ENCODE measurements at places on chromosomes 12 and 14. TPM values are rescaled to one million over a fixed set of nuclear protein-coding genes. Genes with fewer than 3 reads are reported as not detected.

- H3K4me1 ChIP-seq: peaks cover 10% of the 10 kb centered on the region
- H3K27ac ChIP-seq: no peak overlapping the region
Observed at GRCh38 chr12:94763462-94763861, 113.1 kb upstream of the TMCC3 start.

GRCh38 chr12:63415357-63415756 is 252.9 kb downstream of the DPY19L2 start:
- peaks cover 4% of the 10 kb centered on the region for H3K27me3 ChIP-seq
- H3K27ac ChIP-seq: no peak overlapping the region
- H3K36me3 ChIP-seq: no peaks in the 10 kb centered on the region
- no peak overlapping the region for H3K4me3 ChIP-seq

DNA sequence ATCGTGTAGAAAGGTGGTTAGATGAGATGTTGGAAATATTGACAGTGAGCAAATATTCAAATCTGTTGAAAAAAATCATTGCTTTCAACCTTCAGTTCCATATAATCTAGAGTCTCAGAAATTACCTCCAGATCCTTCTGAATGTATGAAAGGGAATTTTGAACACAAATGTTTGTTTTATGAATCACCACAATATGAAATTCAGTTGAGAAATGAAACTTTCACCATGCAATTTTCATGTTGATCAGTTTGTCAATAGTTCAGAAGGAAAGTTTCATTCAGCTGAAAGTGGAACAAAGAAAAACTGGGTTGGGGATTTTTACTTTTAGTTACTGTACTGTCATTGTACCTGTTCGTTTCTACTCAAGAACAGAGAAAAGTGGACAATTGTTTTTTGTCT is 953.6 kb downstream of the SLC6A15 start:
- no peak overlapping the region for H3K27ac ChIP-seq
- no peaks in the 10 kb centered on the region for H3K4me1 ChIP-seq
- no peaks in the 10 kb centered on the region for H3K36me3 ChIP-seq
- H3K27me3 ChIP-seq: no peaks in the 10 kb centered on the region
- H3K4me3 ChIP-seq: no peak overlapping the region
- no peak for DNase-seq

GRCh38 chr14:92914087-92914656 is 8.8 kb upstream of the CHGA start:
- H3K4me1 ChIP-seq: no peaks in the 10 kb centered on the region
- DNase-seq: no peak
- H3K27ac ChIP-seq: no peak overlapping the region
- peaks cover 16% of the 10 kb centered on the region for H3K27me3 ChIP-seq
- H3K36me3 ChIP-seq: no peaks in the 10 kb centered on the region

DNA sequence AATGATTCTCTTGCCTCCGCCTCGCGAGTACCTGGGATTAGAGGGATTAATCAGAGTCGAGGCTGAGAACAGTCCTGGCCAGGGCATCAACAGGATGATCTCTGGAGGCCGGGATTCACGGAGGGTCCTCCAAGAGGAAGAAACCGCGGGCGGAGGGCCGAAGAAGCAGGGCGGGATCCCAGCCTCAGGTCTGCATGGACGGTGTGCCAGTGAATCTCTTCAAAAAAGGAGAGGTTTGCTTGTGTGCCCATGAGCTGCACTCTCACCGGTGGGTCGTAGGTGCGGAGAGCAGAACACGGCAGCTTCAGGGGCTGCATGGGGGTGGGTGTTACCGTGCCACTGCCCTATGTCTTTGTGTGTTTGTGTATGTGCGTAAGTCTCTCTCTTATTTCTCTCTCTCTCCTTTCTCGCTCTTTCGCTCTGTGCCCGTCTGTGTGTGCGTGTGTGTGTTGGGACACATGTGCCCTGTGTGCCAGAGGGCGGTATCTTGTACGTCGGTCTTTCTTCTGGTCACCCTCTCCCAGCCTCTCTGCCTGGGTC is 768.2 kb upstream of the ALG10B start:
- peaks cover 2% of the 10 kb centered on the region for H3K27me3 ChIP-seq
- DNase-seq: no peak
- peaks cover 4% of the 10 kb centered on the region for H3K36me3 ChIP-seq
- no peak overlapping the region for H3K27ac ChIP-seq
- no peak overlapping the region for H3K4me3 ChIP-seq
- no peaks in the 10 kb centered on the region for H3K4me1 ChIP-seq

DNA sequence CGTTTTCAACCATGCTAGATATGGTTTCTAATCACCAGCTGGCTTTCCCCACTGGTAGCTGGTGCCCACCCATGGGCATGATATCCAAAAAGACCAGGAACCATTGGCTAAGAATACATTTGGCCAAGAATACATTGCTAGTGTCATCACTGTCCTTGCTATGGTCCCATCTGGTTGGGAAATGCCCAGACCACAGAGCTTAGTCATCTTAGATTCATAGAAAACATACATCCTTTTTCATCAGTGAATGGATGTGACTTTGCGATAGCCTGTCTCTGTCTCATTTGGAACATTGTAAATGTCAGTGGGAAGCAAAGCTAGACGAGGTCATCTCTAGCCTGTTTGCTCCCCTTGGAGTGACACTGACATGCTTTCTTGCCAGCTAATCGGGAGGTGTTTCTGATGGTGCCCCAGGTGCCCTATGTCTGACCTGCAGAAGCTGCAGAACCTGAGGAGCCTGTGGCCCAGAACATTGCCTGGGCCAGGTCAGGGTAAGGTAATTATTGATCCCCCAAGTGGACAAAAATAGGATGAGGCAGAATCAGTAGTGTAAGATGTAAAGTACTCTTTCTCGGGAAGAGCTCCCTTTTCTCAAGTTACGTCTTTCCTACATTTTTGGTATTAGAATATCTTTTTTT is 194.8 kb downstream of the SLC41A2 start:
- H3K4me1 ChIP-seq: peaks cover 22% of the 10 kb centered on the region
- no peak overlapping the region for H3K27ac ChIP-seq
- no peaks in the 10 kb centered on the region for H3K36me3 ChIP-seq
- H3K27me3 ChIP-seq: peaks cover 12% of the 10 kb centered on the region

- H3K27ac ChIP-seq: no peak overlapping the region
- no peak overlapping the region for H3K4me3 ChIP-seq
- H3K27me3 ChIP-seq: peaks cover 1% of the 10 kb centered on the region
Observed at GRCh38 chr12:20420557-20420956, 52.2 kb downstream of the PDE3A start.

- no peak for DNase-seq
- H3K36me3 ChIP-seq: peaks cover 5% of the 10 kb centered on the region
- peaks cover 70% of the 10 kb centered on the region for H3K4me1 ChIP-seq
- no peaks in the 10 kb centered on the region for H3K27me3 ChIP-seq
- peak overlapping the region; percentile 87 for H3K4me3 ChIP-seq
Observed at GRCh38 chr14:74610866-74611649, 979 bp downstream of the LTBP2 start.

- no peaks in the 10 kb centered on the region for H3K4me1 ChIP-seq
- H3K4me3 ChIP-seq: no peak overlapping the region
- DNase-seq: no peak
- no peaks in the 10 kb centered on the region for H3K36me3 ChIP-seq
- no peak overlapping the region for H3K27ac ChIP-seq
Observed at GRCh38 chr12:61009192-61009591, 1251.0 kb upstream of the USP15 start.

DNA sequence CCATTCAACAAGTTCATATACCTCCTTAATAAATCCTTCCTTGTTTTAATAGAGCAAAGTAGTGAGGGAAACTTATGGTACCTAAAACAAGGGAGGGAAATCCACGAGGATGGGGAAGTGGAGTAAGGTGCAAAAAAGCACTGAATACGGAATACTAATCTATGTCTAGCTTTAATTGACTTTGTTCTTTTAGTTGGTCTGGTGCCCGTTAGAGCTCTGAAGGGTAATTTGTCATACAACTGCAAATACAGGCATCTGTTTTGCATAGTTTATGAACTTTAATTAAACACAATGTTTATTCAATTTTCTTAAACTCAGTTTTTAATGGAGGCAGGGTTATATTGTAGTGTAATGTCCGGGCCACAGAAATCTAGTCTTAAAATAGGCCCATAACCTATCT is 67.0 kb downstream of the E2F7 start:
- no peaks in the 10 kb centered on the region for H3K36me3 ChIP-seq
- H3K27me3 ChIP-seq: 0 out of 2 replicates have a peak, but pooled peaks cover 6% of the 10 kb centered on the region
- H3K4me1 ChIP-seq: no peaks in the 10 kb centered on the region

DNA sequence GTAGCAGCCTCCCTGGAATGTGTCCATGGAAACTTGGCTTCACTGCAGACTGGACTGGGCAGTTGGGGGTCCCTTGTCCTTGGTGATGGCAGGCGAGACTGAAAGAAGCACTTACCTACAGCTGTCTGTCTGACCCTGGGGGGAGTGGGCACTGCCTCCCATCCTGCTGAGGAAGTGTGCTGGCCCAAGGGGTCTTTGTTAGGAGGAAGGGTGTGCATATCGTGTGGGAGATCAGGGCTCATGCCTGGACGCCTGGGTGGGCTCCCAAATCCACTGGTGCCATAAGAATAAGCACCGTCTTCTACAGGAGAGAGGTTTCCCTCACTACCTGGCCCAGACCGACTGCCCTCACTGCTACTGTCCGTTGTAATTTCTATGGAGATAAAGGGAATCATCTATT is 81.4 kb downstream of the PIWIL1 start:
- H3K36me3 ChIP-seq: peaks cover 18% of the 10 kb centered on the region
- no peak for DNase-seq
- no peaks in the 10 kb centered on the region for H3K4me1 ChIP-seq
- H3K4me3 ChIP-seq: no peak overlapping the region

DNA sequence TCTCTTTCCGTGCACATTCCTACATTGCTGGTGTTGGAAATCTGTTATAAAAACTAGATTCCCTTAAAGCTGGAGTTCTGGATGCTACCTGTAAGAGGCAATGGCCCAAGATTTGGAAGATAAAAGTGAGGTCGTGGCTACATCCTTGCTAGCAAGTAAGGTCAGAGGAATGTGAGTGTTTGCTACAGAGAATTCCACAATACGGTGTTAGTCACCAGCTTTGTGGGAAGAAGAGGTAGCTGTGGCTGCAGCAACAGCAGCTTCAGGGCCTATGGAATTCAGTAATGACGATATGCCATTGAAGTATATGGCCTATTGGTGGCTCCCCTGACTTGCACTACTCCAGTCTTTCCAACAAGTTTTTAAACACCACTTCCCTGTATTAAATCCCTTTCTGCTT is 227.7 kb upstream of the TMEM260 start:
- peak overlapping the region; percentile 33 for H3K4me3 ChIP-seq
- no peaks in the 10 kb centered on the region for H3K36me3 ChIP-seq
- H3K27me3 ChIP-seq: peaks cover 6% of the 10 kb centered on the region
- DNase-seq: peak; percentile 88
- peaks cover 19% of the 10 kb centered on the region for H3K4me1 ChIP-seq
- peak overlapping the region; percentile 76 for H3K27ac ChIP-seq

DNA sequence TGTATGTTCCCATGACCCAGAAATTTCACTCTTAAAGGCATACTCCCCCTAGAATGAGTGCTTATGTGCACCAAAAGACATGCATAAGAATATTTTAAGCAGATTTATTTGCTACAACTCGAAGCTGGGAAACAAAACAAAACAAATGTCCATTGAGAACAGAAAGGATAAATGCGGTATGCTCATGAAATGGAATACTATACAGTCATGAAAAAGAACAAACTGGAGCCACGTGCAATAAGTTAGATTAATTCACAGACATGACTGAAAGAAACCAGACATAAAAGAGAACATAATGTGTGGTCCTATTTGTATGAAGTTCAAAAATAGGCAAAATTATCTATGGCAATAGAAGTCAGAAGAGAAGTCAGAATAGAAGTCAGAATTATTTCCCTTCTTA is 69.9 kb downstream of the TBX3 start:
- no peaks in the 10 kb centered on the region for H3K4me1 ChIP-seq
- peaks cover 7% of the 10 kb centered on the region for H3K36me3 ChIP-seq
- no peak overlapping the region for H3K4me3 ChIP-seq

DNA sequence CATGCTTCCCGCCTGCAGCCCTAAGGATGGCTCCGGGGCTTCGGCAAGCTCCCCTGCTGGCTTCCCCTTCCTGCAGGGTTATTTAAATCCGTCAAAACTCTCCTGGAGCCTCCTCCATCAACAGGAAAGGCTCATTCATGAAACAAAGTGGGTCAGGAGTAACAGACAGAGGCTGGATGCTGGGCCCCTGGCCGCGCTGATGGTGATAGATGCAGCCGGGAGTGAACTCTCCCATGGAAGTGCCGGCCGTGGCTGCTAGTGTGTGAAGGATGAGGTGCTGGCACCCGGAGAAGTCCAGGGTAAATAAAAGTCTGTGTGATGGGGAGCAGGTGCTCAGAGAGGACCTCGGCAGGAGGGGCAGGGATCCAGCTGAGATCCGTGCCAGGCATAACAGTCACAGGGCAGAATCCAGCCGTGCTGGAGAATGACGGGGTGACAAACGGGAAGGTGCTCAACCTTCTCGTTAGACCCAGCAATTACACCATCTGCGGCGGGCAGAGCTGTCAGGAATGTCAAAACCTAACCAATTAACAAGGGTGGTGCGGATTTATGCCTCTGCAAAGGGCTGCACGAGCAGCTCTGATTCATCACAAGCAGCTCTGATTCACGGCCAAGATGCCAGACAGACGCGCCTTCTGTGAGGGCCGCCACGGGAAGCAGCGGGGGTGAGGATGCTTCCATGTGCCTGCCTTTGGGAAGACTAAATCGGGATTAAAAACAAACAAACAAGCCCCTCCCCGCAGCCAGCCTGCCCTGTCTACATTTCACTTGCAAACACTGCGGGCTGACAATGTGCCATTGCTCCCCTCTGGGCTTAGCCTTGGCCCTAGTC is 55.6 kb downstream of the SYNE3 start:
- peak; percentile 63 for DNase-seq
- H3K27ac ChIP-seq: no peak overlapping the region
- H3K4me1 ChIP-seq: peaks cover 23% of the 10 kb centered on the region
- peaks cover 19% of the 10 kb centered on the region for H3K36me3 ChIP-seq
- H3K4me3 ChIP-seq: no peak overlapping the region

Gene FGFR1OP2
- 39.1 TPM for total RNA-seq

Gene IFNG-AS1
- not detected for total RNA-seq

Gene CLEC14A
- total RNA-seq: 0.12 TPM

Gene SPTB
- 0.64 TPM for total RNA-seq

Gene MYF6
- not detected for total RNA-seq

Gene EID3
- total RNA-seq: 4.2 TPM

Gene KRT3
- not detected for total RNA-seq
